Activated T-helper 1 cell treated with anti-CD3 and anti-CD28 coated beads, Interleukin-12 subunit alpha, Interleukin-12 subunit beta, Interleukin-2, Interleukin-4 antibody, amounts not matched to agents 30 ng/mL and 10 ng/mL and 1 ng/mL, durations not matched to agents 14 hours and 24 hours and 36 hours (primary cell): ENCODE measurements at places on chromosomes 3 and 15. TPM values are rescaled to one million over a fixed set of nuclear protein-coding genes. Genes with fewer than 3 reads are reported as not detected.

DNA sequence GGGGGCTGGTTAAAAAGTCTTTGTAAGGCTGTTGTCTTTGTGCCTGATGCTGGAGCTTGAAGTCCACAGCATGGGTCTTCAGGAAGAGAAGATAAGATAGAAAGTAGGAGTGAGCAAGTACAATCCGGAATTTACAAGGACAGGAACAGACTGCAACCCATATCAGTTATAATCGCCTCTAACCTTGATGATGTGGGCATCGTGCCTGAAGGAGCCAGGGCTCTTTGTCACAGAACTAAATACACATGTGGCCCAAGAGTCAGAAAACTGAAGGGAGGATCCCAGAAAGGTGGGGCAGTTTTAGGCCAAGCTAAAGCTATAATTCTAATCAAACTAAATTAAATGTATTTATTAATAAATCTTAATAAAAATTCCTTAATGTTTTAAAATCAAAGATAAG is 132.2 kb downstream of the TMCO5A start:
- DNase-seq = no peak

- DNase-seq = no peak
Measured at GRCh38 chr15:33068007-33068481, 126.5 kb downstream of the FMN1 start.

DNA sequence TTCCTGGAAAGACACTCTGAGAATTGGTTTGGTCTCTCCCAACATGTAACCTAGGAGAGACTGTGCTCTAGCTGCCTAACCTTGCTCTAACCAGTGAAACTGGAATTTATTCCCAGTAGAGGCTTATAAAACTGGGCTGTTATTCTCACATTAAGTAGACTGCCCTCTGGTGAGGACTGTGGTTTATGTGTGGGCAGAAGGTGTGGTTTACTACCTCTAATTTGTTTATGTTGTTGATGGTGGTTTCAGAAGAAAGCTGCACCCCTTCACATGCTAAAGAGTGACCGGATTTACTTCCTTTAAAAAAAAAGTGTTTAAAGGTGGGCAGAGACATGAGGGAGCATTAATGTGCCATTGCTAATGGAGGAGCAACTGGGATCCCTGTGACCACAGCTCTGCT is 273.2 kb downstream of the MECOM start:
- DNase-seq = no peak

DNA sequence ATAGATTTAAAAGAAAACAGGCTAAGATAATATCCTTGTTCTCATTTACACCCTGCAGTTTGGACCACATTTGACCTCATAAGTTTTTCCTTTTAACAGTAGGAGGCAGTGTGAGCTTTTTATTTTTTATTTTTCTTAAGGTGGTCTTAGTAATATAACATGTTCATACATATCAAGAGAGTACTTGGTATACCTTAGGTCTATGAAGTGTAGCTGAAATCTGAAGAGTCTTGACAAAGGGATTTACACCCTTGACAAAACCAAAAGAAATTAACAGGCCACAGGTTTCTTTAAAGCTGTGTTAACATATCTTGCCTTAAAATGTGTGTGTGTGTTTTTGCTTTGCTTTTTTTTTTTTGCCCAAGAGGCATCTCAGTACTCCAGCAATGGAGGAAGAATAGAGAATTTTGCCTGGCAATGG is 3.2 kb downstream of the RAP2B start:
- no peak for DNase-seq

DNA sequence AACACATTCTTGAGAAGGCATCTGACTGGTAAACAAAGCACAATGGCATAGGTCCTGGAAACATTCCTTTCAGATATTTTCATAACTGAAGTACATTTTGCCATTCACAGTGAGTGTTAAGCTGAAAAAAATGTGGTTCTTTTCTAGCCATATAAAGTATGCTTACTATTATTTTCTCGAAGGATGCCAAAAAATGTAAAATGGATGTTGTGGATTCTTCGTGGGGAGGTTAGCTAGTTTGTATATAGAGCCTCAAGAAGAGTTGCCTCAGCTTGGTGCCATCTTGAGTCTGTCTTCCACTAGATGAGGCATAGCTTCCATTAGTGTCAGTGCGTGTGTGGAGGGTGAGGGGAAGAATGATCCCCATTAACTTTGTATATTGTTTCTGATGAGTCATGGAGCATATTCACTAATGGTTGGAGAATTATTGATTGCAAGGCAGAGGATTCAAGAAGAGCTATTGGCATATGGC is 4.1 kb downstream of the MBNL1 start:
- no peak for DNase-seq

- DNase-seq = no peak
Measured at GRCh38 chr3:64361962-64362735, 136.9 kb upstream of the PRICKLE2 start.

- no peak for DNase-seq
Measured at GRCh38 chr3:194757647-194758061, 72.0 kb downstream of the FAM43A start.

Gene PARP15
- total RNA-seq = 12.8 and 13.2 TPM in 2 replicates

Gene ATP10A
- total RNA-seq = 42.8 and 47.9 TPM in 2 replicates

Gene CHST13
- total RNA-seq = not detected in 2 replicates

Gene HOMER2
- 19.3 and 21.3 TPM in 2 replicates for total RNA-seq
